Activated CD4-positive, alpha-beta T cell treated with anti-CD3 and anti-CD28 coated beads, Interleukin-2, amount 10 ng/mL, durations not matched to agents 24 days and 14 days (primary cell): ENCODE measurements at places on chromosomes 3 and 15. TPM values are rescaled to one million over a fixed set of nuclear protein-coding genes. Genes with fewer than 3 reads are reported as not detected.

CHAC1 gene
- 8.4 and 9.8 TPM in 2 replicates for total RNA-seq

A4GNT gene
- total RNA-seq: not detected in 2 replicates

LSAMP gene
- total RNA-seq: not detected in 2 replicates

DUOXA2 gene
- total RNA-seq: not detected in 2 replicates

PFKFB4 gene
- total RNA-seq: 38.2 and 44.0 TPM in 2 replicates

ACOX2 gene
- total RNA-seq: not detected in 2 replicates

RAMAC gene
- total RNA-seq: 23.9 and 26.4 TPM in 2 replicates

TNFSF10 gene
- total RNA-seq: 71.5 and 77.5 TPM in 2 replicates

SATB1 gene
- total RNA-seq: 561 and 571 TPM in 2 replicates

MNS1 gene
- 0.45 and 0.86 TPM in 2 replicates for total RNA-seq

GRK7 gene
- not detected in 2 replicates for total RNA-seq

ERICH6 gene
- total RNA-seq: not detected in 2 replicates

LAMB2 gene
- total RNA-seq: not detected in 2 replicates

SPTBN5 gene
- total RNA-seq: 0.64 and 0.65 TPM in 2 replicates

ATP8B4 gene
- 29.9 and 38.5 TPM in 2 replicates for total RNA-seq

ILDR1 gene
- 0.16 and 0.17 TPM in 2 replicates for total RNA-seq

SLC12A1 gene
- not detected in 2 replicates for total RNA-seq

GOLGA8H gene
- total RNA-seq: 0.12 TPM in 1 of 2 replicates, not detected in the other

TMEM212 gene
- total RNA-seq: not detected in 2 replicates
